ENCODE measurements at places on chromosomes 4 and X.

GRCh38 chrX:153903238-153903980 lies 1.1 kb upstream of the AVPR2 start:
- no peak for DNase-seq

DNA sequence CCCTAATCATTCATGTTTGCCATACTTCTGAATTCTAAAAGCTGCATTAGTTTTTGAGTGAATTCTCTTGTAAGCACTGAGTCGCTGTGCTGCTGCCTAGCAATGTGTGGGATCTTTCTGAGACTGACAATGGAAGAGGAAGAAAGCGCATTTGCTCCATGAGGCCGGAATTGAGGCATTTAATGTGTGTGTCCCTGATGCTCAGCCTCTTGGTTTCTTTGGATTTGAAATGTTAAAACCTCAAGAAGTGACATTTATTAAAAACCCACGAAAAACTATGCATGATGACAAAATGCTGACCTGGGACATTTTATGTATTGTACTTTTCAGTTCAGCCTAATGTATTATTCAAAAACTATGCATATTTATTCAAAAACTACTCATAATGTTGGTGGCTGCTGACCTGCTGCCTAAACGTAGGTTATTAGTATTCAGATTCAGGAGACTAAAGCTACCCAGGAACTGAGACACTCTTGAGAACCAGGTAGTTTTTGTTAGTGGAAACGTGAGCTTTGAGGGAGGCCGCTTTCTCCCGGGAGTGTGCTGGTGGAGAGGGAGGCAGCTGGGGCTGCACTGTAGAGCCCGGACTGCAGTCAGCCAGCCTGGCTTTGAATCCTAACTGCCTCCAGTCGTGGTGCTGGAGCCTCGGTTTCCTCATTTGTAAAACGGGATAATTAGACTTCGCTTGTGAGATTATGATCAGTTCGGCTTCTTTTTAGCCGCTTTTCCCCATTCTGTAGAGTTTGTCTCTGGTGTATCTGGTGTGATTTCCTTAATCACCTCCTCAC lies 11.3 kb downstream of the RGS12 start:
- DNase-seq, result peak; percentile 53

DNA sequence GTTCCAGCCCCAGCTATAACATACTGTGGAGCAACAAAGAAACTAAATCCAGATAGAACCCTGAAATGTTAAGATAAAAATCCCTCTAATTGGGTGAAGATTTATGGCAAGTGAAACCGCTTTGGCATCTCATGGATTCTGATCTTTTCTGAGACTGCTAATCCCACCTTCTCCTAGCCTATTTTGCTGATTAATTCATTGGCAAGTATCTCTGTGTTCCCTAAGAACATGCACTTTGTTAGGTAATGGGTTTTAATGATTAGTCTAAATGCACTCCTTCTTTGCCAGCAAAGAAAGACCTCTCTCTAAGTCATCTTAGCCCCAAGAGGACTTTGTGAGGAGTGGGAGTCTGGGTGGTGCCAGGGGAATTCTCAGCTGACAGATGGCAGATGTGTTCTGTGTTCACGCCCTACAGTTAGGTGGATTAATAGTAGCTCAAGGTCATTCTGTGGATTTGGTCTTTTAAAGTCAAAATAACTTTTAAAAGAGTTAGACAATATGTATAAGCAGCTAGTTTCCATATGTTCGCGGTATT lies 171.3 kb downstream of the UNC5C start:
- peak; percentile 52 for DNase-seq

- no peak for DNase-seq
These were observed at the start of gene SMPX for GRCh38 chrX:21757960-21758359. TSS of gene SMPX (minus strand) at chrX:21758116. CDS start at chrX:21754290, 3,826 bp downstream.

Data from brain (organoid and tissue), 16 donors.